ENCODE measurements at places on chromosomes 12 and 14.

DNA sequence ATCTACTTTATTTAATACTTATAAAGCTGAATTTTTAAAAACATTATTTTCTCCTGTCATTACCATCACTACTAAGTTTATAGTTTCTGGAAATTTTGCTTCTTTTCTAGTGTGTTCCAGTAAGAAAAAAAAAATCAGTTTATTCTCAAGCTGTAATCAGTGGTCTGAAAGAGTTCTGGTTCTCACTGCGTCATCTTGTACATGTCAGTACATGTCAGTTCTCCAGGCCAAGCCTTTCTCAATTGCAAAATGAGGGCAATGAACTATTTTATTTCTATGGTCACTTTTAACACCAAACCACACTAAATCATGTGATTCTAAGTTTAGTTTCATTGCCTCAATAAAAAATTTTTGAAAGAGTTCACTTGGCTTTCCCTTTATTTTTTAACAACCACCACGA is 468.9 kb upstream of the LRFN5 start:
- DNase-seq, result no peak

- no peak for DNase-seq
Observed at GRCh38 chr14:71063351-71063750, 156.1 kb downstream of the PCNX1 start.

GRCh38 chr12:59928416-59928815 is 332.6 kb downstream of the SLC16A7 start:
- no peak for DNase-seq

GRCh38 chr14:68027276-68027675 is 207.7 kb downstream of the RAD51B start:
- DNase-seq, result no peak

- no peak for DNase-seq
Observed at GRCh38 chr12:75183967-75184366, 25.7 kb downstream of the KCNC2 start.

- DNase-seq, result no peak
Observed at GRCh38 chr12:82609234-82609914, 77.3 kb upstream of the TMTC2 start.

DNA sequence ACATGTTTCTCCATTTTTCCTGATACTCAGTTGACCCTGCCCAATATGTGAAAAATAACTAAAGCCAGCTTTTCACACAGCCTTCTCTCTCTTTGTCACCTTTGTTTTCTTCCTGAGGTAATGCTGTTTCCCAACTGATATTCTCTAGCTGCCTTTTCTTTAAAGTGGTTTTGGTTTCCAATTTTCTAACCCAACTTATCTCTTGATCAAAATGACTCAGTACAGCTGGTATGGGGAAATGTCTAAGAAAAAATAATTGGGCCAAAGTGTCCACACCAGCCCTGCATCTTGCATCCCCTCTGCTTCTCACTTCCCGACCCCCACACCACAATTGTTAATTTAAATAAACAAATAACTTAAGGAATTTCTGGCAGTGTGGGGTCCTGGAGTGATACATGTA is 193.8 kb downstream of the SYT1 start:
- DNase-seq, result no peak
